ENCODE measurements at places on chromosomes 5 and 9. TPM values are rescaled to one million over a fixed set of nuclear protein-coding genes. Genes with fewer than 3 reads are reported as not detected.

- no peak for DNase-seq
Measured at GRCh38 chr5:170278611-170279458, 18.7 kb downstream of the LCP2 start.

DNA sequence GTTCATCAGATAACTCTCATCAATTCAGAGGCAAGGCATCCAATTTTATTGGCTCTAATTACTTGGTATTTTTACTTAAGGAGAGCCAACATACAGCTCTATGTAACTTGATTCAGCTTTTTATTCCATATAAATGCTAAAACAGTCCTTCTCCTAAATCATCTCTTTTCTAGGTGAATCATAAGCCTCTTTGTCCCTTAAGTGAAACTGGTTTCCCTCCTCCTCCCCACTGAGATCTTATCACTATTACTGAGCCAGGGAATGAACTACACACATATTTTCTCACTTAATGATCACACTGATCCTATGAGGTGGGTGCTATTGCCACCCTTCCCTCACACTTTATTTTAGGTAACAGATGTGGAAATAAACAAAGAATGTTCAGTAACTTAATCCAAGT, 1143.8 kb downstream of the MAT2B start:
- no peak for DNase-seq

- DNase-seq, result no peak
Measured at GRCh38 chr5:115859378-115859777, 17.6 kb downstream of the AP3S1 start.

- no peak for DNase-seq
Measured at GRCh38 chr9:103615994-103616393, 478.1 kb upstream of the SMC2 start.

DNA sequence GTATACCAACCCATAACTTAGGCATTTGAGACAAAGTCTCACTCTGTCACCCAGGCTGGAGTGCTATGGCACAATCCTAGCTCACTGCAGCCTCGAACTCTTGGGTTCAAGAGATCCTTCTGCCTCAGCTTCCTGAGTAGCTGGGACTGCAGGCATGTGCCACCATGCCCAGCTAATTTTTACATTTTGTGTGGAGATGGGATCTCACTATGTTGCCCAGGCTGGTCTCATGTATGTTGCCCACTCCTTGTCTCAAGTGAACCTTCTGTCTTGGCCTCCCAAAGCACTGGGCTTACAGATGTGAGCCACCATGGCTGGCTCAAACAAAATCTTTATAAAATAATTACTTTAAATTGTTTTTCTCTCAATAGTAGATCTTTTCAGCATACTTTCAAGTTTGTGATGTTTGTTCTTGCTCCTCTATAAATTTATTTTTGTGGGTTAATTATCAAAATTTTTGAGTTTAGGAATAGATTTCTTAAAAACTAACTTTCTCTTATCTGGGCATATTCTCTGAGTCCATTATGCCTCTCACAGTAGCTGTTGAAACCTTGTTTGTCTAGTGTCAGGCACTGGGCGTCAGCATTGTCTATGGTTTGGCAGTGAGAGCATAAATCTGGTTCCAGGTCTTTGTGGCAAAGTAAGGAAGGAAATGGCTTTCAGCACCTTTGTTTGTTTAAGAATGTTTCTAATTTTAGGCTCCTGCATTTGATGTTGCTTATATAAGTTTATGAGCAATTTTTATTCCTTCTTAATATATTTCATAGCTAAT, 38.7 kb downstream of the NLN start:
- DNase-seq, result no peak

GRCh38 chr5:126133424-126133823, 289.8 kb upstream of the GRAMD2B start:
- no peak for DNase-seq

DNA sequence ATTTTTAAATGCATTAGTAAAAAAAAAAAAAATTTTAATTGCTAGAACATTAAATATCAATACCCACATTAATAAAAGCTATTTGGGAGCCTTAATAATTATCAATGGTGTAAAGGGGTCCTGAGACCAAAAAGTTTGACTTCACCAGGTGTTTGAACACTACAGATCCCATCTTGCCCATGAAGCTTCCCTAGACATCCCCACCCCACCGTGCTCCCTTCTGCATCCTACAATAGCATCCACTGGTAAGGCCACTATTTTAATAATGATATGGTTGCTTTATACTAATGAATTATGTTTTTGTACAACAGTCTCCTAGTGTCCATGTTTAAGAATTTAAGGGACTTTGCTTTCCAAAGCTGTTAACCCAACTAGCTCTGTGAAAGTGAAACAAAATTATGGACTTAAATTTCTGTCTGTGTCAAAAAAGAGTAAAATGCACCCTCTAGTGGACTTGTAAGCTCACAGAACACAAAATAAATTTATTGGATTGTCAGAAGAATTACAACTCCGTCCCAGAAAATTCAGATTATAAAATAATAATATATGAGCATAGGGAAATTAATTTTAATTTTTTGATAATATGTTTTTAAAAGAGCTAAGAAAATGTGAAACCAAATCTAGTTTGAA, 76.0 kb downstream of the ARL15 start:
- DNase-seq, result no peak

DNA sequence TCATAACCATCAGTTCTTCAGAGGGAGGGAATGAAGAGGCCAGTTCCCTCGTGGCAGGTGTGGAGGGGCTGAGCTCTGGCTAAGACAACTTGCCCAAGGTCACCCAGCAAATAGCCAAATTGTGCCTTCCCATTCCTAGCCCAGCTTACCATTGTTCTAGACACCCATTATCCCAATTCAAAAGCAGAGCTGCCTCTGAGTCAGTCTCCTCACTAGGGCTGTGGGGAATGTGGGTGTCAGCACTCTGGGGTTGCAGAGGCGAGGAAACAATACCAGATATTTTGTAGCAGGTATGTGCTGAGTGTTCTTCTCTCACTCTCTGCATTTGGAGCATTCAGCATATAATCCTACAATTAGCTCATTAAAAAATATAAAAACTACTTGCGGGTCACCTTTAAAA, 270.8 kb downstream of the PSAT1 start:
- no peak for DNase-seq

GRCh38 chr9:4117835-4118610, 181.8 kb downstream of the GLIS3 start:
- DNase-seq, result no peak

DNA sequence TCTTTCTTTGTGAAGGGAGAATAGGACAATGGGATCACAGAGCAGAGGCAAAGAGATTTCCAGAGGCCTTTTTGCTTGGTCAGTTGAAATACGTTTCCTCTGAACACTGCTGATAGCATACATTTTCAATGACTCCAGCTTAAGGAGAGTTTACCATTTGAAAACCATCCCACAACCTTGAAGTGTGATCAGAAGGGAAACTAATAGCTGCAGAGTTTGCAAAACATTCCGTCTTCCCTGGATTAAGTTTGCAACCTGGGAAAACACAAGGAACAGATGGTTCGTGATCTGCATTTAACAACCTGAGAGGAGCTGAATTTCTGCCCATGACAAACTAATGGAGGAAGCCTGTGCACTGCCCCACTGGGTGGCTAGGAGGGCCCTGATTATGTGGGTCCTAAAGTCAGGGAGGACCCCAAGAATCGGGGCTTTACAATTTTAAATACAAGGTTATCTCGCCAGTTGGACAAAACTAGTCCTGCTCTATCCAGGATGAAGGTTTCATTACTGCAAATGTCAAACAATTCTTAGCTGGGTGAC, 35.6 kb downstream of the MTX3 start:
- no peak for DNase-seq

DNA sequence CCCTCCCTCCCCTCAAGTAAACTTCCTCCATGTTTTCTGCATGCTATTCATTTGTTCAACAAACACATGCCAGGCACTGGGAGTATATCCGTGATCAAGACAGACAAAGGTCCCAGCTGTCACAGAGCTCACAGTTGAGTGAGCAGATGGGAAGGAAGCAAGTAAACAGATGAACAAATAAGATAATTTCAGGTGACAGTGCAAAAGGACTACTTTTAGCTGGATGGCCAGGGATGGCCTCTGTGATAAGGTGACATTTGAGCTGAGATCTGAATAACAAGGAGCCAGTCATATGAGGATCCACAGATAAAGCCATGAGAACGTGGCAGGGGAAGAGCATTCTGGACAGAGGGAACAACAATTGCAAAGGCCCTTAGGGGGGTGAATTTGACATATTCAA, 121.7 kb upstream of the RAD23B start:
- no peak for DNase-seq

- no peak for DNase-seq
Measured at GRCh38 chr9:13896922-13897835, 416.8 kb downstream of the NFIB start.

DNA sequence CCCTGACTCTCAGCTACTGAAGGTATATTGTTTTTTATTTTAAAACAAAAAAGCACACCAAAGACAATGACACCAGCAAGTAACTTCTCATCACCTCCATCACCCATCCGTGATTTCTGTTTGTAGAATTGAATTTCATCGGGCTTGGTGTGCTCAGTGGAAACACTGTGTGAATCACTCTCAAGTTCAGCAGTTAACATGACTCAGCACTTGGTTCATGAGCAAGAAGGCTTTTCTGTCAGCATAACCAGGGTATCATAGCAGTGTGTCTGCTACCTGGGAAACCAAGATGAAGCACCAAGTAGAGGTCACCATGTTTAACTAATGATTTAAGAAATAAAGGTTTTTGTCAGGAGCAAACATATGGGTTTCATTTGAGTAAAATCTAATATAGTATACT, 123.7 kb downstream of the INSYN2B start:
- DNase-seq, result peak; percentile 79

DNA sequence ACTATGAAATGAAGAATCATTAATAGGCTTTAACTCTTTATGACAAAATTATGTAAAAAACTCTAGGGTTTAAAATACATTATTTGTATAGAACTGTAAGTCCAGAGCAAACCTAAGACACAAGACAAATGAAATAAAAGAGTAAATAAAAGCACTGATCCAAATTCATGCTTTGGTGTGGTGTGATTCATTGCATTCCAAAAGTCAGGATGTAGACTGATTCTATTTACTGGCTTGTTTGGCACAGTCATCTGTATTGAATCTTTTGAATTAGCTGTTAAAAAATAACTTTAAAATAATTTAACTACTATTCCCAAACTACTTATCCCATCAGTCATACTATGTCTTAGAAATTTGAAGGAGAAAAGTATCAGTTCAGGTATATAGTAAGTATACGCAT, 31.1 kb downstream of the IL4 start:
- peak; percentile 21 for DNase-seq

DNA sequence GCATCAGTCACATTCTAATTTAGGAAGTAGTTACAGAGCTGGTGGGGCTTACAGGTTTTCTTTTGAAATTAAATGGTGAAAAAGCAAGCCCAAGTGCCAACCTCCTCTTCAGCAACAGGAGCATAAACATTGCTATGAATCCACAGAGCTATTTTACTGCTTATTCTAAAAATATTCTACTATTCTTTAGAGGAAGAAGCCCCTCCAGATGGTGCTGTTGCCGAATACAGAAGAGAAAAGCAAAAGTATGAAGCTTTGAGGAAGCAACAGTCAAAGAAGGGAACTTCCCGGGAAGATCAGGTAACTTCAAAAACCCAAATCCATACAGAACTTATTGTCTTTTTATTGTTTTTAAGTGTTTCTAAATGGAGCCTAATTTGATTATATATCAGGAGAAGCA, 202.8 kb downstream of the CWC27 start:
- no peak for DNase-seq

DNA sequence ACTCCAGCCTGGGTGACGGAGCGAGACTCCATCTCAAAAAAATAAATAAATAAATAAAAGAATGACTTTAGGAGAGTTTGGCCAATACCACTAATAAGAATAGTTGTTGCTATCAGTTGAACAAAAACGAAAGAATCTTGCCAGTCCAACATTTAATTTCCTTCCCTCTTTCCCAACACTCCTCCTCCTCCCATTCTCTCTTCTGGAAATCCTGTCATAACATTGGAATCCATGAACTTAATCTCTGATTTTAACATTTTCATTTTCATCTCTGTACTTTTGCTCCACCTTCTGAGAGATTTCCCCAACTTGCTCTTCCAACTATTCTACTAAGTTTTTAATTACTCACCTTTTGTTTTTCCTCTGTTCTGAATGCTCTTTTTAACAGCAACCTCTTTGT, 42.8 kb upstream of the CDK20 start:
- DNase-seq, result no peak

- DNase-seq, result no peak
Measured at GRCh38 chr5:139369181-139369580, 13.9 kb downstream of the SLC23A1 start.

The HTR4 gene
- not detected for total RNA-seq

The EPB41L4B gene
- total RNA-seq, result 11.0 TPM

The CDKN2B-AS1 gene
- total RNA-seq, result 0.04 TPM

The SLC34A1 gene
- not detected for total RNA-seq

The ROPN1L gene
- 0.21 TPM for total RNA-seq

The NTNG2 gene
- 0.42 TPM for total RNA-seq

The FOXD4 gene
- 0.13 TPM for total RNA-seq

The LURAP1L gene
- 46.6 TPM for total RNA-seq

The PCDHB16 gene
- 0.92 TPM for total RNA-seq

The LVRN gene
- not detected for total RNA-seq

The ANKRD34B gene
- 1.5 TPM for total RNA-seq

The HAPLN1 gene
- not detected for total RNA-seq

The PTGDS gene
- 3.8 TPM for total RNA-seq

The OR1Q1 gene
- total RNA-seq, result not detected

The OTP gene
- total RNA-seq, result not detected

All from kidney epithelial cell (primary cell).